ENCODE measurements at places on chromosomes 1 and 21.

- DNase-seq = no peak
These were observed 13.6 kb downstream of the UBL4B start for GRCh38 chr1:110125810-110126209.

GRCh38 chr1:60413091-60413490, 339.5 kb upstream of the C1orf87 start:
- DNase-seq = no peak

DNA sequence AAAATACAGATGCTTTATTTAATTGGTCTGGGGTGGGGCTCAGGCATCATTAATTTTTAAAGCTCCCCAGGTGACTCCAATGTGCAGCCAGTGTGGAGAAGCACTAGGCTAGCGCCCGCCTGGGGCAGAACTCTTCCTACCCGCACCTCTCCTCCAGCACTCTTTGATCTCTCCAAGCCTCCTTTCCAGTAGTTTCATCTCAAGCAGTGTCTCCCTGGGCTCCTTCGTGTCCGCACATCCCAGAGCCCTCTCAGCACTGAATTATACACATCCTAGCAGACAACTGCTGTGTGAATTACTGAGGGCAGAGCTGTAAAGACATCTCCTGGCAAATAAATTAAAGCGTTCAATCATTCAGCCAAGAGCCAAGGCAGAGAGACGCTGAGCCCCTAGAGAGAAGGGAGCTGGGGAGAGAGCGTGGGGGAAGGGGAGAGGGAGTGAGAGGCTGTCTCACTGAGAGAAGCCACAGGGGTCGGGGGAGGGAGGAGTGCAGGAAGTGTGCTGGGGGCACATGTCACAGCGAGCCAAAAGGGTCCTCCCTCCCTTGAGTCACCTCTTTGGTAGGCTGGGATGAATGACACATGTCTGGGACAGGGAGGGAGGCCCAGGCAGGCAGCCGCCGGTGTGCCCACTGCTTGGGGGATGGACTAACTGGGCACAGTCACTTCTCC, 21.0 kb upstream of the PARP1 start:
- DNase-seq = peak; percentile 58

DNA sequence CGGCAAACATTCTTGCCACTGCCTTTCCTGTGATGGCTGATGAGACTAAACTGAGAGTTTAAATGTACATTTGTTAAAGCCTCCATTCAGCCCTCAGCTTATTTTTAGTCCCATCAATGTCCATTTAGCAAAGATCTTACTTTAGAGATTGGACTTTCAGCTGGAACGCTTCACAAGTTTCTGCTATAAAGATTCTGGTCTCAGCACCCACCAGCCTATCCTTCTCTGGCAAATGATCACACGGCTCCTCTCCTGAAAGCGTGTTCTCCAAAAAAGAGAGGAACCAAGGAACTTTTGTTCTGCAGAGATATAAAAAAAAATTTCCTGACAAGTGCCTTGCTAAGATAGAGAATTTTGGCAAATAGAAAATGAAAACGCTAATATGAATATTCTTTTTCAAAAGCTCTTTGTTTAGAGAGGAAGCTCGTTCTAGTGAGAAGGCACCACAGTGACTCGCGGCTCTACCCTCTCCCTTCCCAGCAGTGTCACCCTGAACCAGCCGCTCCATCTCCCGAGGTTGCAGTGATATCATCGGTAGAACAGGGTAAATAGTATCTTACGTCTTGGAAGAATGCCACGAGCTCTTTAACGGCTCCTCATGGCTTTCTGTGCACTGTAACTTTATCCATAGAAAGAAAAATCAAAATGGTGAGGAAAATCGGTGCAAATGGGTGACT, 200.2 kb downstream of the APP start:
- DNase-seq = no peak

DNA sequence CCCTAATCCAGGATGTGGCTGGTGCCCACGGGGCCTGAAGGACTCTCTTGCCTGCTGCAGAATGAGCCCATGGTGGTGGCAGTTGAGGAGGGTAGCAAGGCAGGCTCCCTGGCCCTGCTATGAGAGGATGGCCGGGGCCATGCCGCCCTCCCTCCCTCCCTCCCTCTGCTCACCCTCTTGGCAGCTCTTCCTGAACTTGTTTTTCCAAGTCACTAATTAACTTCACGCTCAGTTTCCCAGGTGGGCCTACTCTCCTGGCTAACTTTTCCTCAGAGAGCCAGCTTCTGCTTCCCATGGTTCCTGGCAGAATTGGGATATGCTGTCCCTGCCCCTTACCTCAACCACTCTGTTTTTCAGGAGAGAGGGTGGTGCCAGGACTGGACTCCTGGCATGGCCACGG, 10.2 kb downstream of the KCNC4 start:
- no peak for DNase-seq

DNA sequence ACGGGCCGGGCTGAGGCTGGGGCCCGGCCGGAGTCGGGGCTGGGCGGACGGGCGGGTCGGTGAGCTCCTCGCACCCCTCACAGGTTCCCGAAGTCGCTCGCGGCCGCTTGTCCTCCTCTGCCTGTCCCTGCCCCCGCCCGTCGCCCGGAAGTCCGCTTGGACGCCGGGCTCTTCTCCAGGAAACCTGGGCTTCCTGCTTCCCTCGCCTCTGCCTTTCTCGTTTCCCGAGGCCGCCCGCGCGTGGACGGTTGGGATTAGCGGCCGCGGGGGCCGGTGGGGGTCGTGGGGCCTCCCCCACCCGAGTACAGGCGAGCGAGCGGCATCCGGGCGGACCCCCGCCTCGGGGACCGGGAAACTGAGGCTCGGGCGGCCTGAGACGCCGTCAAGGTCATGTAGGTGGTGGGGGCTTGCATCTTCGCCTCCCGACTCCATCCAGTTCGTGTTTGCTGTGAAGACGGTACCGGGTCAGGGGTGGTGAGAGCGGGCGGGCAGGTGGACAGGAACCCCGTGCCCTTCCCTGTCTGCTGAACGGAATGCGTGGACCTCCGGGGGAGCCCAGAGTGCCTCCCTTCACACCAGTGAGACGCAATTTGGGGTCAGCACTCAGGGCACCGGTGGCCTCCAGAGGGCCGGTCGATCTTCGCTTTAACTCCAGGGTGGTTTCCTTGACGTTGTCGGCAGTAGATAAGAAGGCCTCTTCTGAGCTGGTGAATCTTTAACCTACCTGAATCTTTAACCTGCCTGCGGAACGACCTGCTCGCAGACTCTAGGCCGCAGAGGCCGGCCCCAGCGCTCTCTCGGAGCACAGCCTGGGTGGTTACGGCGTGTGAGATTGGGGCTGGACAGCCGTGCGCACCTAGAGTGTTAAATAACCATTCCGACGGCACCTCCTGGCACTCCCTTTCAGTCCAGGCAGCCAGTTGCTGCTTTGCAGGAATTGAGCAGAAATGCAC, 686 bp downstream of the ARF1 start:
- DNase-seq = no peak

DNA sequence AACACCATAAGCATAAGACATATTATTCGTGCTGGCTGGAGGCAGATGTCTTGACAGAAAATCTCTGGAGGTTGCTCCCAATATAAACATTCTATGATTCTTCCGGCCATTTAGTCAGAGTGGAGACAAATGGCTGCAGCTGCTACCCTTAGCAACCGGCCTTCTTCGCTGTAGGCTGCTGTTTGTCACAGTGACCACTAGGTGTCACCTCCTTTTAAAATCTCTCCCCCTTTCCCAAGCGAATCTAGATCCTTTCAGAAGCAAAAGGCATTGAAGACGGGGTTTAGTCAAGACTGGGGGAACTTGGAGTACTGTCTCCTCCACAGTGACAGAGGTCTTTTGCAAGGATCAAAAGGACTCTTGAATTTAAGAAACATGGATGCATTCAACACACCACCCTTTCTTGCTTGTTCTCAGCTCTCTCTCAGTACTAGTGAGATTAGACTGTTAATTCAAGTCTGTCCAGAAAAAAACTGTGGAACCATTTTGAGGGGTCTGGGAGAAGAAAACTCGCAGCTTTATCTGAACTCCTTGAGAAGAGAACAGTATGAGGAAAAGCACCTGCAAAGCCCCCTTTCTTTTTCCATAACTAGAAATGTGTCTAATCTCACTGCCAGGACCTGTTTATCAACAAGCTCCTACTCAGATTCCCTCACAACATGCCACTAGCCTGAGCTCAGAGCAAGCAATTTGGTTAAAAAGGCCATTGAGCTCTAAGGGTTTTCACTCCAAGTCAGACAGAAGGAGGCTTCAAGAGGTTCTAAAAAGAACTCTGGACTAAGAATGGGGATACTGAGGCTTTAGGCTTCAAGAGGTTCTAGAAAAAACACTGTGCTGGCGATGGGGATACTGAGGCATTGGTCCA, 408.3 kb upstream of the PLXNA2 start:
- no peak for DNase-seq

DNA sequence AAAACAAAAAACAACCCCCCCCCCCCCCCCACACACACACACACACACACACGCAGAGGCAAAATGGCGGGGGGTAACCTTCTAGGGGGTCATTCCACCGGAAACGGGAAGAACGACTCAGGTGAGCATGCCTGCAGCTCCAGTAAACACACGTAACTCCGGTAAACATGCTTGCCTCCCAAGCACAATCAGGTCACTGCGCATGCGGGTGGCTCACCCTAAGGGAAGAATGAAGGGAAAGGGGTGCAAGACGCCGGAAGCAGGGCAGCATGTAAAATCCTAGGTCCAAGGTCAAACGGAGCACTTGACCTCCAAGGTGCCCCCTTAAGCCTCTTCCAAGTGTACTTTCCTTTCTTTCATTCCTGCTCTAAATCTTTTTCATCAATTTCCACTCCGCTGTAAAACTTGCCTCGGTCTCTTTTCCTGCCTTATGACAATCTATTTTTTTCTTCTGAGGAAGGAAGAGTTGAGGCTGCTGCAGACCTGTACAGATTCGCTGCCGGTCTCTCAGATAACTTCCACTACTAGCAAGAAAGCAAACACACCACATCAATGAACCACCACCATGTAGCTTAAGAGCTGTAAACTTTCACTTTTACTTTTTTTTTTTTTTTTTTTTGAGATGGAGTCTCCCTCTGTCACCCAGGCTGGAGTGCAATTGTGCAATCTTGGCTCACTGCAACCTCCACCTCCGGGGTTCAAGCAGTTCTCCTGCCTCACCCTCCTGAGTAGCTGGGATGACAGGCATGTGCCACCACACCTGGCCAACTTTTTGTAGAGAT, 21.0 kb upstream of the CBR3 start:
- no peak for DNase-seq

- no peak for DNase-seq
These were observed 44.6 kb downstream of the TBCE start for GRCh38 chr1:235411489-235412486.

DNA sequence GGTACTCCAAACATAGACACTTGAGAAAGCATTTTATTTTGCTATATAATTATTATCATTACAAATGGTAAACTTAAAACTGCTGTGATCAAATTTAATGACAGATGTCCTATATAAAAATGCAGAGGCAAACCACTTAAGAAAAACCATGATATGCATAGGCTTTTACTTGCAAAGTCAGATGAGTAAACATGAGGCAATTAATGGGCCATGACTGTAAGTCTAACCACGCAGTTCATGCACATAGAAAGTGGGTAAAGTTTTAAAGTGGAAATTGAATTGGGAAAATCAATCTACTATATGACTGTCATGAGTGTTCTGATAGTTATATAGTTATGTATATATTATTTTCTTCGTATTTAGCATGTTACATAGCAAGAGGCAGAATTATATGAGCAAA, 219.2 kb downstream of the PTPRC start:
- DNase-seq = no peak

- DNase-seq = no peak
These were observed 419.5 kb upstream of the DEPDC1 start for GRCh38 chr1:68916221-68916902.

- no peak for DNase-seq
These were observed 23.6 kb downstream of the DIP2A start for GRCh38 chr21:46482225-46482845.

DNA sequence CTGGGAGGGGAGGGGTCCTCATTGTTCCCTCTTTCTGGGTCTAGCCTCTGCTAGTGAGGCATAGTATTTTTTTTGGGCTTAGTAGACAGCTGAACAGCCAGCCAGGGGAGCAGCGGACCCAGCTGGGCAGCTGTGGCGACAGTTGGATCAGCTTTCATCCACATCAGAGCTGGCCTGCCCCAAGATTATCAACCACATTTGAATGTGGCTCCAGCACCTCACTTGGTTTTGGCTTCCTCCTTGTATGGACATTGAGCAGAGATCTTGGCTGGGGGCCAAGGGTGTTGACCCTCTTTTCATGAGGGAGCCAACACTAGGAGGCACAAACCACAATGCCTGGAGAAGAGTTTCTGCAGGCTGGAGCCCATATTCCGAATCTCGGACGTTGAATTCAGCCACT, 25.0 kb downstream of the WNT4 start:
- no peak for DNase-seq

DNA sequence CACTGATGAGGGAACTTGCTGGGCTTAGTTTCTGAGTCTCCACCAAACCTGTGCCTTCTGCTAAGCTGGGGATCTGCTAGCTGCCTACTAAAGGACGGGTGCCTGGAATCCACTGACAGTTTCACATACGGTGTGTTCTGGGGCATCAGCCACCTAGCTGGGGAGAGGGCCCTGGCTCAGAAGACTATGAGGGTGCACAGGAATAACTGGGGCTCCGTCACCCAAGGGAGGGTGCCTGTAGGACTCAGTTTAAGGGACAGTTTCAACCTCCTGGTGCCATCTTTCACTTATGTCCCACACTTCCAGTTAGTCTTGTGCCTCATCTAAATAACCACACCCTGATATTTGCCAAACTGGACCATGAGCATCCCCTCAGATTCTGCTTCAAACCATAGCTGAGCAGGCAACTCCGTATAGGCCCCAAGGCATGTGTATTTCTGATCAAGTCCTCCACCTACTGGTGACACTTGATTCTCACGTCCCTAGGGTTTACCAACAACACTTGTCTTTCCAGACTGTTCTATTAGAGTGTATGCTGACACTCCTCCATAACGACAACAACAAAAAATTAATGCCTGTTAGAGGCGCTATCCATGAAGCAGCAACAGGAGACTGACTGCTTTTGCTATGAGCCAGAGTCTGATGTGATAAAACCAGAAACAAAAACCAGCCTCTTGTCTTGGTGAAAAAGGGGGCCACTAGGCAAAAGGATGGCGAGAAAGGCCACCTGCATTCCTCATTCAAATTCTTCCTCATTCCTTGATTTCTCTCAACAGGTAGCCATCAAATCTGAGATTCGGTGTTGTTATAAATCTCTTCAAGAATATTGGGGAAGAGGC, 55.0 kb upstream of the PAXBP1 start:
- peak; percentile 18 for DNase-seq

GRCh38 chr1:223513309-223513708, 120.1 kb downstream of the CCDC185 start:
- no peak for DNase-seq

DNA sequence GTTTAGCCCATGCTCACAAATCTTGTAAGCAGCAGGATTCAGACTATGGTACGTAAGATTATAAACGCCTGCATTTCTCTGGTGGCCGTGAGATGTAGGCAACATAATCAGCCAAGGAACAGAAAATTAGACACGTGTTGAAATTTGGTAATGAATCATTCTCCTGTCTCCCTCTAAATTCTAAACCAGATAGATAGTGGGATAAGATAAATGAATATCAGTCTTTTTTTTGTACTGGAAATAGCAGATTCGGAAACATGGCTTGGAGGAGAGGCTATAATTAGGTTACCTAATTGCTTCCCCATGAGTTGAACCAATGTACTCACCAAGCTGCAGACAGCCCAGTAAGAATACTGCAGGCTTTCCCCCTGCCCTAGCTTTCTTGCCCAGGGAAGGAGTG, 172.3 kb downstream of the TGFB2 start:
- no peak for DNase-seq

- no peak for DNase-seq
These were observed 14.0 kb downstream of the NES start for GRCh38 chr1:156663178-156663577.

Measured in 8988T (cell line).